ENCODE measurements at places on chromosomes 4 and X.

DNA sequence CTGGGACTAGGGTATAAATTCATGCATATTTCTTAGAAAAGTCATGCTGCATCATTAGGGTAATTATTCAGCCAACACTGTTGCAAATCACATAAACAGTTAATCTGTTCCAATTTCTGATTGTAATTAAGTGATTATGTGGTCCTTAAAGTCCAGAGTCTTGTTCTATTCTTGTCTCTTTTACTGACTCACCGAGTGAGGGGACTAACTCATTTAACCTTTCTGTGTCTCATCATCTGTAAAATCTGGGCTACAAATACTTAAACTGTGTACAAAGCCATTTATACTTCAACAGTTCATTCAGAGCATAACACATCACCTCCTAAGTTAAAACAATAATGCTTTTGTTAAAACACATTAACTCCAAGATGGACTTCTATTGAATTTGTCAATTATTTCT is 65.4 kb upstream of the KLHL13 start:
- no peak for DNase-seq

- no peak for DNase-seq
Observed at GRCh38 chrX:145190801-145191389, 56.4 kb upstream of the SPANXN1 start.

GRCh38 chr4:124868495-124868894 is 156.0 kb upstream of the ANKRD50 start:
- no peak for DNase-seq

DNA sequence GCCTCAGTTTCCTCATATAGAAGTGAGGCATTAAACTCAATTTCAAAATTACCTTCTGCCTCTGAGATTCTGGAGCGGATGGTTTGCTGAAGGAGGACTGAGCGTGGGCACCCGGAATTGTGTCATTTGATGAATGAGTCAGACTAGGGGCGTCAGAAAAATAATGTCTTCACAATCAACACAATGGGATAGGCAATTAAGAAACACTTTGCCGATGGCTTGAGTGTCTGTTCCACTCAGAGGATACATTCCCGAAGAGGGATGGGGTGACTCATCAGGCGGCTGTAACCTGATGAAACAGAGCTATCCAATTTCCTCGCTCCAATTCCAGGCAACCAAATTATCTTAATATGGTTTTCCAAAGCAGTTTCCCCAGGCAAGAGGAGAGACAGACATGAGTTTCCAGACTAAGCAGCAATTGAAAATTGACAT is 1.2 kb upstream of the CHRNA9 start:
- no peak for DNase-seq

- no peak for DNase-seq
Observed at GRCh38 chr4:56843421-56843899, 22.0 kb upstream of the SPINK2 start.

GRCh38 chr4:3386526-3386925 is 55.2 kb upstream of the HGFAC start:
- DNase-seq = no peak

GRCh38 chr4:81366779-81367178 is 104.9 kb downstream of the RASGEF1B start:
- DNase-seq = no peak
